CD4-positive, alpha-beta memory T cell (primary cell): ENCODE measurements at places on chromosomes 5 and 9. TPM values are rescaled to one million over a fixed set of nuclear protein-coding genes. Genes with fewer than 3 reads are reported as not detected.
A peak's percentile ranks its signal among the peaks of the same experiment; 100 is the strongest.

DNA sequence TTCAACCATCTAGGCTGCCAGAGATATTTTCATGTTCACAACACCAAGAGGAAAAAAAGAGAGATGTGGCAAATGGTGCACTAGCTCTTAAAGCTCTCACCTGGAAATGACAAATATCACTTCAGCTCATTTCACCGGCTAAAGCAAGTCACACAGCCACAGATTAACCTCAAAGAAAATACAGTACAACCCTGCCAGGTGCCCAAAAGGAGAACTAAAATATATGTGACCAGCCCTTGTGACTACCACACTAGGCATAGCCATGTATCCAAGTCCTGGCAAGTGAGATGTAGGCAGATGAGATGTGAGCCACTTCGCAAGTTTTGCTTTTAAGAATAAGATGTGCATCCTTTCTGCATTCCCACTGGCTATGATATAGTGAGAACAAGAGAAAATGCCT is 41.4 kb downstream of the AGTPBP1 start:
- H3K27me3 ChIP-seq: no peaks in the 10 kb centered on the region
- DNase-seq: no peak
- no peak overlapping the region for H3K4me3 ChIP-seq
- no peaks in the 10 kb centered on the region for H3K4me1 ChIP-seq

GRCh38 chr9:13069498-13069897 is 210.0 kb downstream of the MPDZ start:
- H3K4me3 ChIP-seq: no peak overlapping the region
- no peaks in the 10 kb centered on the region for H3K36me3 ChIP-seq
- H3K27me3 ChIP-seq: no peaks in the 10 kb centered on the region
- no peak for DNase-seq
- H3K4me1 ChIP-seq: no peaks in the 10 kb centered on the region

GRCh38 chr5:149745212-149745942 is 15.3 kb downstream of the PPARGC1B start:
- no peak for DNase-seq
- no peaks in the 10 kb centered on the region for H3K36me3 ChIP-seq
- H3K4me3 ChIP-seq: no peak overlapping the region
- no peak overlapping the region for H3K27ac ChIP-seq

- no peaks in the 10 kb centered on the region for H3K27me3 ChIP-seq
- no peak overlapping the region for H3K4me3 ChIP-seq
- H3K36me3 ChIP-seq: peaks cover 10% of the 10 kb centered on the region
- H3K27ac ChIP-seq: no peak overlapping the region
- no peak for DNase-seq
These were observed 21.2 kb downstream of the AUH start for GRCh38 chr9:91340395-91340967.

- no peaks in the 10 kb centered on the region for H3K4me1 ChIP-seq
- H3K4me3 ChIP-seq: no peak overlapping the region
- no peak for DNase-seq
- H3K27me3 ChIP-seq: no peaks in the 10 kb centered on the region
These were observed 46.6 kb downstream of the NR6A1 start for GRCh38 chr9:124724415-124725067.

EIF4E1B gene
- total RNA-seq: not detected

DNA sequence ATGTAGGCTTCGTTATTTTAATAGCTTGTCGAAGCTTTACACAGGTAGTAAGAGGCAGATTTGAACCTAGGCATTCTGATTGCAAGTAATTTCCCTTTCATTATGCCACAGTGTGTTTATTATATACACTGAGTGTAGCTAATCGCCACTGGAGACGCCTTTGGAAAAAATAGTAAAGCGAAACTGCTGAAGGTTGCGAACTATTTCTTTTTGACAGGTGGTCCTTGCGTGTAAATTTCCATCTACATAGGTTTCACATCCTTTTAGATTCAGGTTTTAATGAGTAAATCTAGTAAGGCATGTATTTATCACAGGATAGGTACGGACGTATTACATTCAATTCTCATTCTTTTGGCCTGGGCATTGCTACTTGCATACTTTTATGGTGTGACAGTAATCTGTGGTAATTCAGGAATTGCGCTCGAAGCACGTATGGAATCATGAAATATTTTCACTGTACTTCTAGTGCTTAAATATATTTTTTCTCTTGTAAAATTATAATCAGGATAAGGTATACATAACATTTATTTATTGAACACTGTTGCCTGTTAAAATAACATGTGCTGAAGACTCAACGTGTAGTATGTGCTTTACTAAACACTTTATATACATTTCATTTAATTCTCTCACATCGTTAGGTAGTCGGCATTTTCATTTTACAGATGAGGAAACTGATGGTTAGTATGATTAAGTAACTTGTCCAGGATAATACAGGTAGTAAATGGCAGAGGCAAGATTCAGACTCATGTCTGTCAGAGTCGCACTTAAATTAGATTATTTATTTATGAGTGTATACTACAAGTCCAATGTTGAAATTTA is 1.8 kb downstream of the MARCHF6 start:
- no peaks in the 10 kb centered on the region for H3K36me3 ChIP-seq
- peak overlapping the region; percentile 85 for H3K4me3 ChIP-seq
- peaks cover 59% of the 10 kb centered on the region for H3K4me1 ChIP-seq
- DNase-seq: peak; percentile 43

- DNase-seq: peak; percentile 10
- no peak overlapping the region for H3K4me3 ChIP-seq
- peaks cover 14% of the 10 kb centered on the region for H3K36me3 ChIP-seq
- peaks cover 12% of the 10 kb centered on the region for H3K4me1 ChIP-seq
- no peaks in the 10 kb centered on the region for H3K27me3 ChIP-seq
- no peak overlapping the region for H3K27ac ChIP-seq
These were observed 35.2 kb downstream of the GOLPH3 start for GRCh38 chr5:32138839-32139493.

DNA sequence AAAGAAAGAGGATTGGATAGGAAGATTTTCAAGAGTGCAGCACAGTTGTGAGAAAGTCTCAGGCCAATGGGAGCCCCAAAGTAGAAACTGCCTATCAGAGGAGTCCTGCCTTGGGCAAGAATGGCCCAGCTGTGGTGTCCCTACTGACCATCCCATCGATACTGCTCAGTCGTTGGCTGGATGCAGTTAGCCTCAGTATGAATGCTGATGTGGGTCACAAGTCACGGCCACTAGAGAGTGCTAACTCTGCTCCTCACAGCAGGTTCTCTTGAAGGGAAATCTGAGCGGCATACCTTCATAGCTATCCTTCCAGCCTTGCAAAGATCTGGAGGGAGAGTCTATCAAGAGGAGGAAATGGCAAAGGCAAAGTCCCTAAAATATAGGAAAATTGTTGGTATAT is 11.6 kb upstream of the CETN3 start:
- no peak for DNase-seq
- H3K36me3 ChIP-seq: no peaks in the 10 kb centered on the region
- H3K4me3 ChIP-seq: no peak overlapping the region
- H3K27me3 ChIP-seq: no peaks in the 10 kb centered on the region
- H3K27ac ChIP-seq: no peak overlapping the region

DNA sequence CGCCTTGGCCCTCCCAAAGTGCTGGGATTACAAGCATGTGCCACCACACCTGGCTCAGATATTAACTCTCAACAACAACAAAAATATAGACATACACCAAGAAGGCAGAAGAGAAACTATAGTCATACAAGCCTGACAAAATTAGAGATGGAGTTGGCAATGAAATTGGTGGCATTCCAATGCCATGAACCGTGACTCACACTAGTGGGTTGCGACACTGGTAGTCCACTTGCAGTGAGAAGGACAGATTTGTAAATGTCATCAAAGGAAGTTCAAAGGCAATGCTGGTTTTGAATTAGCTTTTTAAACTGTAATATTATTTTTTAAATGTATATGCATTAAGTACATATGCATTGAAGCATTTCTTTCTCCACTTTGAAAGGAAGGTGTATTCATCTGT is 8.5 kb upstream of the DNAJC25 start:
- no peak overlapping the region for H3K27ac ChIP-seq
- no peaks in the 10 kb centered on the region for H3K27me3 ChIP-seq
- no peaks in the 10 kb centered on the region for H3K4me1 ChIP-seq
- no peak overlapping the region for H3K4me3 ChIP-seq
- H3K36me3 ChIP-seq: no peaks in the 10 kb centered on the region

- no peak for DNase-seq
- H3K27ac ChIP-seq: no peak overlapping the region
- H3K36me3 ChIP-seq: no peaks in the 10 kb centered on the region
- H3K4me1 ChIP-seq: no peaks in the 10 kb centered on the region
These were observed 65.5 kb downstream of the NACC2 start for GRCh38 chr9:136029556-136029955.

PCDHGA4 gene
- total RNA-seq: not detected
